Immature natural killer cell (primary cell): ENCODE measurements at places on chromosomes 11 and 22.

- H3K27ac ChIP-seq, result no peak overlapping the region
- no peak overlapping the region for H3K4me3 ChIP-seq
- no peaks in the 10 kb centered on the region for H3K4me1 ChIP-seq
- no peaks in the 10 kb centered on the region for H3K36me3 ChIP-seq
- H3K27me3 ChIP-seq, result peaks cover 1% of the 10 kb centered on the region
Measured at GRCh38 chr22:25759825-25760231, 17.8 kb downstream of the MYO18B start.

- H3K27ac ChIP-seq, result no peak overlapping the region
- no peaks in the 10 kb centered on the region for H3K4me1 ChIP-seq
- H3K36me3 ChIP-seq, result no peaks in the 10 kb centered on the region
- no peak for DNase-seq
Measured at GRCh38 chr11:1350086-1350725, 39.5 kb upstream of the BRSK2 start.

- H3K36me3 ChIP-seq, result no peaks in the 10 kb centered on the region
- no peak overlapping the region for H3K27ac ChIP-seq
- H3K4me1 ChIP-seq, result no peaks in the 10 kb centered on the region
- no peak overlapping the region for H3K4me3 ChIP-seq
- DNase-seq, result no peak
Measured at GRCh38 chr11:57936050-57936418, 87.6 kb upstream of the OR9Q1 start.

DNA sequence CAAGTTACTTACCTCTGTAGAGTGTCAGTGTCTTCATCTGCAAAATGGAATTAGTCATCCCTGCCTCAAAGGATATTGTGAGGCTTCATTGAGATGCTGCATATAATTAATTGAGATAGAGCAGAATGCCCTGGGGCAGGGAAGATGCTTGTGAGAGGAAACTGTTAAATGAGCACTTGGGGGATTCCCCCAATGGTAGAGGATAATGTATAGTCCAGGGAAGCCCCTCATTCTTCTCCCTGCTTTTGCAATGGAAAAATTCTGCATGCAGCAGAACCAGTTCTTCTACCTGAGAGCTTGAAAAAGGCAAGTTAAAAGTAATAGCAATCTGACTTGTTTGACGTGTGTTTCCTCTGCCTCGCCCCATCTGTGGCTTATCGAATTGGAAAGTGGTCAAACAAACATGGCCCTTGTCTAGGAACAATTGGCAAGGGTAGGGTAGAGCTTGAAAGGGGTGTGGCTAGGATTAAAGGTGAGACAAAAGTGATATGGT lies 90.9 kb downstream of the NAV2 start:
- no peak for DNase-seq
- H3K4me1 ChIP-seq, result no peaks in the 10 kb centered on the region
- H3K27me3 ChIP-seq, result peaks cover 4% of the 10 kb centered on the region
- no peak overlapping the region for H3K27ac ChIP-seq

DNA sequence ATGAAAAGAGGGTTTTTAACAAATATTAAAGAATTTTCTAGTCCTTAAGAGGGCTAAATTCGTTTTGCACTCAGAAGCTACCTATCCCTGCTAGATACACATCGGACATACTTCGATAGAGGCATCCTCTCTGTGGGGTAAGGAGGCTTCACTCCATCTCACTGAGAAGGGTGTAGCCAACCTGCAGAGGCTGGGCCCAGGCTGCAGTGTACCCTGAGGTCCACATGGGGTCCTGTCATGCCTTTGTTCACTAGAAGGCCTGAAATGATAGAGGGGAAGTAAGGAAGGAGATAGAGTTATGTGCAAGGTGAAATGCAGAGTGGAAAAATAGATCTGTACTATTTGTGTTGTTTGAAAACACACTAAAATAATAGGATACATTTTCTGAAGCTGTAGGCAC lies 45.6 kb downstream of the IGSF9B start:
- H3K4me1 ChIP-seq, result no peaks in the 10 kb centered on the region
- H3K4me3 ChIP-seq, result no peak overlapping the region
- DNase-seq, result no peak
- H3K27ac ChIP-seq, result no peak overlapping the region

DNA sequence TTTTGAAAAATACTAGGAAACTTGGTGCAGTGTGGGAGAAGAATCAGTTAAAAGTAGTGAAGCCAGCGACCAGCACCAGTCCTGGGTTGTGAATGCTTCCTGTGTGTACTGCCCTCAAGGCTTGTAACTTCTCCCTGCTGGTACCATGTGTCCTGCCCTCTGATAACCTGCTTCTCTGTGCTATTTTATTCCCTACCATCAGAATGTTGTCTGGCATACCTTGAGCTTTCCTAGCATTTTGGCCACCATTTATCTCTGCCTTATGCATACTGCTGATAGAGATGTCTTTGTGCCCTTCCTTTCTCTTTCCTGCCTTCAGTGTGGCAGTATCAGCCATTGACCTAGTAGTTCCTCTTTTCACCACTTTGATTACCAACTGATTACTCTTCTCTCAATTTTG lies 2.0 kb downstream of the GTF2H1 start:
- H3K4me3 ChIP-seq, result peak overlapping the region; percentile 99
- H3K27me3 ChIP-seq, result peaks cover 8% of the 10 kb centered on the region
- peaks cover 1% of the 10 kb centered on the region for H3K36me3 ChIP-seq
- H3K27ac ChIP-seq, result peak overlapping the region; percentile 87
- no peak for DNase-seq

DNA sequence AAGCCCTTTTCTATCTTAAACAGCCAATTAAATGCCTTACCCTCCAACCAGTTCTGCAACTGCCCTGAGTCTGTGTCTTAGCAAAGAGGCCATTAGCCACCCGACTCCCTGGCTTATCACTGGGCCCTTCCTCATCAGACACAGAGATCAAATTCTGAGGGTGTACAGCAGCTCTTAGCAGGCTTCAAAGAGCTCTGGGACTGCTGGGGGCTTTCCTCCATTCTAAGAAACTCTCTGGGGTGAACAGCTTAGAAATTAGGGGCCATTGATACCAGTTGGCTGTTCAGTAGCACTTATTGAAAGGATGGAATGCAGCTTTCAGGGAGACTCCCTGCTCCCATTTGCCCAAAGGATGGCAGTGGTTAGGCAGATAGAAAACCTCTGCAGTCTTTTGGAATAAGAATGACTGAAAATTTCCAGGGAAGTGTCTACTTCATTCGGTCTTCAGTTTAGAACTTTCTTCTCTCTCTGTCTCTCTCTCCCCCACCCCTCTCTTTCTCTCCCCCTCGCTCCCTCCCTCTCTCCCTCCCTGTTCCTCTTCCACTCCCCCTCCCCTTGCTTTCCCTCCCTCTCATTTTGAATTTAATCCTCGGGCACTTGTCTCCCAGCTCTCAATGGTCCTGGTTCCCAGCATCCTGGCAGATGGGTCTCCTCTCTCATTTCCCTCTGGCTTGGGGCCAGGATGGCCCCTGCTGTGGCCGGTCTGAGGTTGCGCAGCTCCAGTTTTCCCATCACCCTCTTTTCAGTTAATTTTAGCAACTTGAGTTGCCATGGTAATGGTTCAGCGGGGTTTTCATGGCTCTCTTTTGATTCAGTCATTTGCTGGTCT lies 76.4 kb downstream of the COMMD9 start:
- H3K27me3 ChIP-seq, result peaks cover 8% of the 10 kb centered on the region
- no peak overlapping the region for H3K4me3 ChIP-seq
- no peak overlapping the region for H3K27ac ChIP-seq
- H3K36me3 ChIP-seq, result no peaks in the 10 kb centered on the region
- DNase-seq, result no peak

GRCh38 chr11:9571071-9571762 lies 2.3 kb upstream of the WEE1 start:
- peaks cover 22% of the 10 kb centered on the region for H3K4me1 ChIP-seq
- peaks cover 4% of the 10 kb centered on the region for H3K27me3 ChIP-seq
- no peaks in the 10 kb centered on the region for H3K36me3 ChIP-seq
- no peak overlapping the region for H3K27ac ChIP-seq

DNA sequence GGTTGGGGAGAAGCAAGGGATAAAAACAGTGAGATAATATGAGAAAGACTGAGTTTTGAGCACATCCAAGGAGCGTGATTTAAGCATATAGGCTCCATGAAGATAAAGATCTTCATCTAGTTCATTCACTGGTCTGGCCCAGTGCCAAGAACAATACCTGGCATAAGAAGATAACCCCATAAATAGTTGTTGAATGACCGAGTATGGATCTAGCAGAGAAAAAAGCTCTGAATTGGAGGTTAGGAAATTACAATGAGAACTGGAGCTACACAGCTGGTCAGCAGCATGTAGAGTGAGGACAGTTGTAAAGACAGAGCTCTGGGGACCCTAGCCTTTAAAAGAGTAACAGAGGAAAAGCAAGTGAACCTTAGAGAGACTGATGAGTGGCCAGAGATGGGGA lies 33.0 kb upstream of the PAK1 start:
- no peak for DNase-seq
- no peak overlapping the region for H3K27ac ChIP-seq
- no peaks in the 10 kb centered on the region for H3K36me3 ChIP-seq
- H3K27me3 ChIP-seq, result peaks cover 7% of the 10 kb centered on the region
- H3K4me1 ChIP-seq, result no peaks in the 10 kb centered on the region

DNA sequence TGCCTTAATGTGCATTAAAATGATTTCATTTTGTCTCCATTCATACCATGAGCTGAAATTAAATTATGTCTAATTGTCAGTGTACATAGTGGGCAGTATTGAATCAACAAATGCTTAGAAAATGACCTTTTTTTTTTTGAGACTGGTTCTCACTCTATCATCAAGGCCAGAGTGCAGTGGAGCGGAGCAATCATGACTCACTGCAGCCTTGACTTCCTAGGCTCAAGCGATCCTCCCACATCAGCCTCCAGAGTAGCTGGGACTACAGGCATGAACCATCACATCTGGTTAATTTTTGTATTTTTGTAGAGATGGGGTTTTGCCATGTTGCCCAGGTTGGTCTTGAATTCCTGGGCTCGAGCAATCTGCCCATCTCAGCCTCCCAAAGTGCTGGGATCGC lies 117.0 kb upstream of the BLID start:
- no peaks in the 10 kb centered on the region for H3K36me3 ChIP-seq
- H3K4me3 ChIP-seq, result no peak overlapping the region
- peaks cover 2% of the 10 kb centered on the region for H3K27me3 ChIP-seq
- no peak for DNase-seq
- H3K27ac ChIP-seq, result no peak overlapping the region

DNA sequence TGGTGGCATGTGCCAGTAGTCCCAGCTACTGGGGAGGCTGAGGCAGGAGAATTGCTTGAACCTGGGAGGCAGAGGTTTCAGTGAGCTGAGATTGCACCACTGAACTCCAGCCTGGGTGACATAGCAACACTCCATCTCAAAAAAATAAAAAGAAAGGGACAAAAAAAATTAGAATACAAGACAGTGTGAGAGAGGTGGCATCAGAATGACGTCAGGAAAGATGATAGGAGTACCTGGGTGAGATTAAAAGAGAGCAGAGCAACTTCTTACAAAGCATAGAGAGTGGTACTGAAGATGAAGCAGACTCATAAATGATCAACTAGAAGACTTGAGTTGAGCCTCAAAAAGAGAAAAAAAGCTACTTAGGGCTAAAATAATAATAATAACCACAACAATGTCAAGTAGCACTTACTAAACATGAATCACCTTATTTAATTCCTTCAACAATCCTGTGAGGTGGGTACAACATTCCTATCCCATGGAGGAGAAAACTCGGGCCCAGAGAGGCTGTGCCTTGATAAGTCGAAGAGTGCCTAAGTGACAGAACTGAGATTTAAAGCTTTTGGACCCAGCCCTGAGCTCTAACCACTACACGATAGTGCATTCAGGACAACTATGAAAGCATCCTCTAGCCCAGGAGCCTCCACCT lies 5.2 kb upstream of the SLN start:
- no peak for DNase-seq
- no peak overlapping the region for H3K4me3 ChIP-seq
- H3K4me1 ChIP-seq, result no peaks in the 10 kb centered on the region
- H3K36me3 ChIP-seq, result no peaks in the 10 kb centered on the region

DNA sequence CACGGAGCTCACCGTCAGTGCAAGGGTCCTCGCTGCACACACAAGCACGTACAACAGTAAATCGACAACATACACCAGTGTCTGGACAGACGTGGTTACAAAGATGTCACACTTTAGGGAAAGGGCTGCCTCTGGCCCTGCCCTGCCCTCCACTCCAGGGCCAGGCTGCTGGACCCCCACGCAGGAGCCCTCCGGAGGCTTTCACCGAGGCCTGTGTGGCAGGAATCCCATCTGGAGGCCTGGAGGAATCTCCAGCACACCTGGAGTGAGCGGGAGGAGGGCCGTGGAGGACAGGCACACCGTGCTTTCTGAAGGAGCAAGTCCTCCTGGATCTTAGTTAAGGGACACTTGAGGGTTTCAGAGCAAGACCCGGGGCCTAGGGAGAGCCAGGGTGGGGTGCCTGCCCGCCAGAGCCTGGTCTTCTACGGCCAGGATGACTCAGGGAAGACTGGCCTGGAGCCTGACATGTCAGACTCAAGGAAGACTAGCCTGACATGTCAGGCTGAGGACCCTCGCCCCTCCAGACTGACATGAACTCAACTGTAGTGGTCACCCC lies 2.1 kb upstream of the PIM3 start:
- no peaks in the 10 kb centered on the region for H3K4me1 ChIP-seq
- DNase-seq, result no peak
- no peaks in the 10 kb centered on the region for H3K36me3 ChIP-seq
- peak overlapping the region; percentile 27 for H3K4me3 ChIP-seq
- H3K27ac ChIP-seq, result peak overlapping the region; percentile 51

DNA sequence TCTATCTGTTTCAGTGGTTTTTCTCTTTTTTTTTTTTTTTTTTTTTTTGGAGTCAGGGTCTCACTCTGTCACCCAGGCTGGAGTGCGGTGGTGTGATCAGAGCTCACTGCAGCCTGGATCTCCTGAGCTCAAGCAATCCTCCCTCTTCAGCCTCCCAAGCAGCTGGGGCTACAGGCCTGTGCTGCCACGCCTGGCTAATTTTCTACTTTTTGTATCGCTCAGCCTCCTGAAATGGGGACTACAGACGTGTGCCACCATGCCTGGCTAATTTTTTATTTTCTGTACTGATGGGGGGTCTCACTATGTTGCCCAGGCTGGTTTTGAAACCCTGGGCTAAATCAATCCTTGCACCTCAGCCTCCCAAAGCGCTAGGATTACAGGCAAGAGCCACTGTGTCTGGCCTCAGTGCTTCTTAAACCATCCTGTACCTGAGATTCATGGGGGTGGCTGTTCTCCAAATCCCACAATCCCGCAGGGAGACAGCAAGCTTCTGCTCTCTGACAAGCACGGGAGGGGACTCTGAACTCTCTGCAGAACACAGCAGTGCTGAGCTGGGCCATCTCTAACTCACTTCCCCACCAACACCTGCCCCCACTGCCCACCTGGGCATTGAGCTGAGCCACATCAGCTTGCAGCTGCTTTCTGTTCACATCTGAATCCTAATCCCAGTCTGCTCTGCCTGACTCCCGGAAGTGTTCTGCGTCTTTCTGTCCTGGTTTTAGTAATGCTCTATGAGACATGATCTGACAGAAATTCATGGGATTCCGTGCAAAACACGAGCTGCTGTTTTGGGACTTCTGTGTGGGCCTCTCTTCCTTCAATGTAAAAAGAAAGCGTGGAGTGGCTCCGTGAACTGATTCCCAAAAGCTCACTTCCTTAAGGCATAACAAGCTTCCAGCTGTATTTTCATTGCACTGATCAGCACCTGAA lies 400.0 kb downstream of the LARGE1 start:
- H3K36me3 ChIP-seq, result no peaks in the 10 kb centered on the region
- peaks cover 2% of the 10 kb centered on the region for H3K27me3 ChIP-seq
- no peak for DNase-seq
- peaks cover 24% of the 10 kb centered on the region for H3K4me1 ChIP-seq
- no peak overlapping the region for H3K4me3 ChIP-seq
